ACHN (cell line): ENCODE measurements at places on chromosomes 1 and 21.

DNA sequence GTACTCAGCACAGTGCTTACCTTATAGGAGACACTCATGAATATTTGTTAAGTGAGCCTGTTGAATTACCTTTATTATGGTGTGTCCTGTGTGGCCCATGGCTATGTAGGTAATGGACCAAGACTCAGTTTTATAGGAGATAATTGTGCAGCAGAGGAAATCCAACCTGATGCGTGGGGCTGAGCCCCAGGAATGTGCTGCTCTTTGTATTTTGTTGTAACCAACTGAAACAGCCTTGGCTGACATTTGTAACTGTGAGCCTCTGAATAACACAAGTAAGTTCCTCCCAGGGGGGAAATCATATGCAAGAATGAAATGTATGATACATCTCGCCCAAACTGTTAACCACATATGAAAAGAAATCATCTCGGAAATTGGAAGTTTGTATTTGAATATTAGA is 364.2 kb upstream of the ZP4 start:
- no peak for DNase-seq

DNA sequence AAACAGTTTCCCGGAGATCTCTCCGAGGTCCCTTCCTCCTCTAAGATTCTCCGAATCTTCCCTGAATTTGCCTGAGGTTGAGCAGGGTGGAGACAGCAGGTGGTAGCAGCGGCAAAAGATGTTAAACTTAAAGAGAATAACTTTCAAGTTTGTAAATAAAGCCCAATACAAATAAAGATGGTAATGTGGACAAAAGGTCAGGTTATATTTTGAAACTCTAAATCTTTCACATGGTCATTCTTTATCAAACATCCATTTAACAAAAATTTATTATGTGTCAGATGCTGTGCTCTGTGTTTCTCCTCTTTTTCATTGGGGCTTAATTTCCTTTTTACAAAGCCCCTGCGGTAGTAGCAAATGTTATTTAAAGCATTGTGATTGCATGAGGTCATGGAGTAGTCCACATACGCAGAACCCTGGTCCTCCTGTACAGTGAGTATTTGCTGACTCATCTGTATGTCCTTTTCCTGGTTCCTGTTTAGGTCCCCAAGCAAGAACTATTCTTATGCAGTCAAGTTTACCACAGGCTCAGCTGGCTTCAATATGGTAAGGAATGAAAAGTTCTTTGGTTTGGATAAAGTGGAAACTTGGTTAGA is 119.2 kb downstream of the ITSN1 start:
- DNase-seq = peak; percentile 93

- no peak for DNase-seq
These were observed 7.0 kb downstream of the OR14I1 start for GRCh38 chr1:248695451-248696132.

- DNase-seq = no peak
These were observed 36.6 kb downstream of the NRIP1 start for GRCh38 chr21:15028186-15028585.

DNA sequence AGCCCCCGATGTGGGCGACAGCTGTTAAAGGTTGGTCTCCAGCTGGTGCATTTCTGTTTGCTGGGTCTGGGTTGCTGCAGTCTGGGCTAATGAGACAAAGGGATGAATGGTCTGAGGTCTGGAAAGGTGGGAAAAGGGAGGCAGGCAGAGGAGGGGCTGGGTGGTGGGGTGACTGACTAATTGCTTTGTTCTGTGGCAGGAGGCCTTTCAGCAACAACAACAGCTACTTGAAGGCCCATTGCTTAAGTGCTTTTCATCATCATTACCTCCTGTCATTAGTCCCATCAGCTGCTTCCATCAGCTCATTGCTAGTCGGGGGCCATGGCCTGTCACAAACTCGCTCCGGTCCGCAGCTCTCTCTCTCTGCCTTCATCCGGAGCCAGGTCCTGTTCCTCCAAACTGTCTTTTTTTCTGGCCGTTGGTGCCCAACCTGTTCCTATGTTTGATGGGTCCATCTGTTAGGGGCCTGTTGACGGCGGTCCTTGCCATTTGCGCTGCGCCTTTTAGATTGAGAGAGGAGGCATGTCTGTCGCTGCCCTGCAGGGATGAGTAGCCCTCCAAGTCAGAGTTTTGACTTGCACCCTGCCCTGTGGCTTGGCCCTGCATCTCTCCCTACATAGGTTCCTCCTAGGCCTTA is 105.6 kb upstream of the PLXNA2 start:
- no peak for DNase-seq

DNA sequence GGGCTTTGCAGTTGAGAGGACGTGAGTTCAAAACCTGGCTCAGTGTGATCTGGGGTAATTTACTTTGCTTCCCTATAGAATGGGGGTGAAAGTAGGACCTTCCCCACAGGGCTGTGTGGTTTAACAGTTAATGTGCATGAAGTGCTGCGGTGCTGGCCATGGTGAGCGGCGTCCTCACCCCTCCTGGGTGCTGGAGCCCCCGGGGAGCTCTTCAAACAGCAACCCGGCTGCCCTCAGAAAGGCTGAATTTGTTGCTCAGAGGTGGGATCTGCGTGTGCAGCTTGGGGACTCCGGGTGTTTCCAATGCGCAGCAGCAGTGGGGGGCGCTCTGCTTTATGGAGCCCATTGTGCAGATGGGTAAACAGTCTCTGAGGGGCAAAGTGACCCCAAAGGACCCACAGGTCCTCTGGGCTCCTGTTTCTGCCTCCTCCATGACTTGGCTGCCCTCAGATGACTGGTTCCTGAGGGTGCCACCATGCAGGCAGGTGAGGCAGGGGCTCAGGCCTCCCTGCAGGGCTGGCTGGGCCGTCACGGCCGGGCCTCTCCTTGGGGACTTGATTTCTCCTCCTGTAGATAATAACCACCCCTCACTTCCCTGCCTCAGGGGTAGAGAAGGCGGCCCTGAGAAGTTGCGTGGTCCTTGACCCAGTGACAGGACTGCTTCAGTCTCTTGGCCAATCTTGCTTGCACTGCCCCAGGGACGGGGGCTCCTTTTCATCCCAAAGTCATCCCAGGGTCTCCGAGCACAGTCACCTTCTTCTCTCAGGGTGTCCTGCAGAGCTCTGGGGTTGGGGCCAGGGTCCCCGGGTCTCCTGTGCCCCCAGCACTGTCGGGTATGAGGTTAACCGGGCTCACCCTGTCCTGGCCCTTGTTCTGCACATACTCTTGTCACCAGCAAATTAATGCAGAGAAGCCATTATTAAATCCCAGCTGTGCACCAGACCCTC is 40.3 kb downstream of the DMRTB1 start:
- no peak for DNase-seq

GRCh38 chr1:77926561-77927357 is 38.3 kb downstream of the NEXN start:
- no peak for DNase-seq

GRCh38 chr1:217026531-217026930 is 303.3 kb upstream of the ESRRG start:
- DNase-seq = peak; percentile 92

- no peak for DNase-seq
These were observed 3.9 kb downstream of the KPRP start for GRCh38 chr1:152761609-152762213.

GRCh38 chr1:218760601-218761570 is 412.8 kb upstream of the LYPLAL1 start:
- peak; percentile 14 for DNase-seq

DNA sequence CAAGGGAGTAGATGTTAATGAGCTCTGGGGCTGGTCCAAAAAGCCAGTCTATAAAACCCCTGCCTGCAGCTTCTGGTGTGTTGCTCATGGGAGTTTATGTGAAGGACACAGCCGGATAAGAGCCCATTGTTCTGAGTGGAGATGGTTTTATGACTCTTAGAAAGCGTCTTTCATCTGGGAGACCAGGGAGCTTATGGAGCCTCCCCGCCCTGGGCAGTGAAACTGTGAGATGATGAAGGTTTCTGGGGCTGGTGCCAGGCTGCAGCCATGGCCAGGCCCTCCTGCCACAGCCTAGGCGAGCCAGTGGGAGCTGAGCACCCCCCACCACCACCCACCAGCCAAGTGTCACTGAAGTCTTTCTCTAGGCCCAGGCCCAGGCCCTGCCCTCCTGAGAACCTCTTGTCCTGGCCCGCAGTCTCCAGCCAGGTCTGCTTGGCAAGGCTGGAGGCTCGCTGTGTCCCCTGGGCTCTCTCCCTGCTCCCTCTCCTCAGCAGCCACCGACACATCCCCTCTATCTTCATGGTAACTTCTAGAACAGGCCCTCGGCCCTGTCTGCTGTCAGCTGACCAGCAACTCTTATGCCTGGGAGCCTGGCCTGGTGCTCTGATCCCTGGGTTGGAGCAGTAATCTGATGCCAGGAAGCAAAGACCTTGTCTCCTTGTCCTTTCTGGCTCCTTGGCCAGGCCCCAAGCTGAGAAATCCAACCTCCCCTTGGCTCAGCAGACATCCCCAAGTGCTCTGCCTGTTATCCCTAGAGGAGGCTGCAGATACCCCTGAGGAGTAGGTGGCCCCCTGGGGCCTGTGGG is 7.6 kb upstream of the ARHGEF10L start:
- DNase-seq = no peak

DNA sequence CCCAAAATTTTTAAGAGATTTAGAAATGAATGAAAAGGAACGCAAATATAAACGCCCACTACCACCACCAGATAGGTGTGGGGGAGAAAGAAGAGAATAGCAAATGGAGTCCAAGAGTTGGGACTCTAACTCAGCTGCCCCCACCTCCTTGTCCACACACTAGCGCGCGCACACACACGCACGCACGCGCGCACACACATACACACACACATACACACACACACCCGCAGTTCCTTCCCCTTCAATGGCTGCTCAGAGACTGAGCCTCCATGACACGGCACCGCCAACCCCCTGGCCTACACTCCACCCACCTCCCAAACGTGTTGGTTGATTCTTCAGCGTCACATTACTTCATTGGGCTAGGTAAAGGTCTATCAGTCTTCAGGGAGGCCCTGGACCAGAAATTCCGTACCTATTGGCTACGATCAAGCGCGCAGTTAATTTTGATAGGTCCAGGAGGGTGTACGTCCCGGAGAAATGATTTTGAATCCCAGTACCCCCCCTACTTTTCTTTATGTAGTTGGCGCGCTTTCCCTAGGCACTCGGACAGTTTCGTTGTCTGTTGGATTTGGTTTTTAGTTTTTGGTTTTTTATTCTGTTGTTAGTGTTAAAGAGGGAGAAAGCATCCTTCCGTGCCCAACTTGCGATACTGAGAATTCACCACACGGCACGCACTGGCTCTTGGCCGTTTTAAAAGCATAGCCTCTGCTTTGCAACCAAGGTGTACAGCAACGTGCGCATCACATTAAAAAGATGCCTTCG is at the start of gene ANP32E:
Gene ANP32E, minus strand, starts transcription at position 261 of the 762 bp plus-strand sequence. CDS start 326 bp downstream, outside the sequence.
- peak; percentile 100 for DNase-seq

- DNase-seq = no peak
These were observed 110.4 kb downstream of the RNF220 start for GRCh38 chr1:44515416-44515815.
